ENCODE measurements at places on chromosomes 1 and 21.

- no peak for DNase-seq
Observed at GRCh38 chr1:8752411-8752810, 65.0 kb downstream of the RERE start.

DNA sequence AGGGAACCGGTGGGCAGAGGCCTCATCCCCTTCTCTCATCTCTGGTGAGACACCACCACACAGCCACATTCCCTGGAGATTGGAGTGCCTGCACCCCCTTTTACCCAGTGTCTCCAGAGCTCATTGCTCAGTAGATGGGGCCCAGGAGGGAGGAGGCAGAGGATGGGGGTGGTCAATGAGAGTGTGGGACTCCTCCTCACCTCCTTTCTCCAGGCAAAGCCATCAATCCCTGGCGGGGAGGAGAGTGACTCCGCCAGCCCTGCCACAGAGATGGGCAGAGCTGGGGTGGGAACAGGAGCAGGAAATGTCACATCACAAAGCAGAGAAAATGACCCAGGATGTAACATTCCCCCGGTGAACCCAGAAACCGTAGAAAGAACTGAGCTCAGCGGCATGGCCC lies 117.2 kb downstream of the MATN1 start:
- DNase-seq = no peak

GRCh38 chr1:111669268-111669667 lies 49.7 kb downstream of the RAP1A start:
- no peak for DNase-seq

GRCh38 chr1:63950023-63950422 lies 176.2 kb downstream of the ROR1 start:
- no peak for DNase-seq

- DNase-seq = no peak
Observed at GRCh38 chr1:234713859-234714258, 103.9 kb upstream of the IRF2BP2 start.

DNA sequence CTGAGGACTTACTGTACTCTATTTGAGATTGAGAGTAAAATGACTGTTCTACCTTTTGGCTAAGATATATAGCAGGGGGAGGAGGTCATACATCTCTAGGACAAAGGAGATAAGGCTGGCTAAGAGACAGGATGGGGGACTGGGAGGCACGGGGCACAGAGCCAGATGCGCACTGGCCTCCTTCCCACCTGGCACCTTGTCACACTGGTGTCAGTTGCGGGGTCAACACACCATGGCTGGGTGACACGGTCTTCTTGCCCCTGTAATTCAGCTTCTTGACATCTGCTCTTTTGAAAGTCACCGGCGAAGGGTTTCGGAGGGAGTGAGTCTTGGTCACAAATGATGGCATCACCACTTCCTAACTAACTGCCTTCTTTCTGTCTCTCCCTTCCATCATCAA lies 177.3 kb downstream of the ZSCAN20 start:
- no peak for DNase-seq

GRCh38 chr1:112939810-112940209 lies 16.2 kb downstream of the SLC16A1 start:
- no peak for DNase-seq

DNA sequence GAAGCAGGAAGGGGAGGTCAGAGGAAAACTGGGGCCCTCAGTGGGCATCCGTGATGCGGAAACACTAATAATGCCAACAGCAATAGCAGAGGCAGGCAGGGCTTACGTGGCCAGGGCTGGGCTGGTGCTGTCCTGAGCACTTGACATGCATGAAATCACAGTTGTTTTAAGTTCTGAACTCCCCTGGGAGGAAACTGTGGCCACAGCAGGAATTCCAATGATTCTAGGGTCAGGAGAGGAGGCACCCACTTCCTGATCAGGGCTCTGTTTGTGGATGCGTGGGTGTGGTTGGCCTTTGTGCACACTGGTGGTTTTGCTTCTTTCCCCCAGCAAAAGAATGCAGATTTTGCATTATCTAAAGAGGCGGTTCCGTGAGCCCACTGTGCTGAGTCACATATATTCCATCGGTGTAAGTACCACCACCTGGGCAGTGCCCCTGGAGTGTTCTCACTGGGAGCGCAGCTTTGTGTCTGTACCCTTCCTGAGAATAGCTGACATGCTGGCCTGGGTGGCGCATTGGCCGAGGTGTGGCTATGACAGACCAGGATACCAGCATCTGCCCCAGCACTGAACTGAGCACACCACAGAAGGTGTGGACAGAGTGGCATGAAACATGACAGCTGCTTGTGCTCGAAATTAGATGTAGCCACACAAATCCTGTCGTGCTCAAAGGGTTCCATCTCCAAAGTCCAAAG lies 71.0 kb downstream of the PDE9A start:
- DNase-seq = no peak
